NCI-H2107 (cell line): ENCODE measurements at places on chromosomes 1 and 21.

DNA sequence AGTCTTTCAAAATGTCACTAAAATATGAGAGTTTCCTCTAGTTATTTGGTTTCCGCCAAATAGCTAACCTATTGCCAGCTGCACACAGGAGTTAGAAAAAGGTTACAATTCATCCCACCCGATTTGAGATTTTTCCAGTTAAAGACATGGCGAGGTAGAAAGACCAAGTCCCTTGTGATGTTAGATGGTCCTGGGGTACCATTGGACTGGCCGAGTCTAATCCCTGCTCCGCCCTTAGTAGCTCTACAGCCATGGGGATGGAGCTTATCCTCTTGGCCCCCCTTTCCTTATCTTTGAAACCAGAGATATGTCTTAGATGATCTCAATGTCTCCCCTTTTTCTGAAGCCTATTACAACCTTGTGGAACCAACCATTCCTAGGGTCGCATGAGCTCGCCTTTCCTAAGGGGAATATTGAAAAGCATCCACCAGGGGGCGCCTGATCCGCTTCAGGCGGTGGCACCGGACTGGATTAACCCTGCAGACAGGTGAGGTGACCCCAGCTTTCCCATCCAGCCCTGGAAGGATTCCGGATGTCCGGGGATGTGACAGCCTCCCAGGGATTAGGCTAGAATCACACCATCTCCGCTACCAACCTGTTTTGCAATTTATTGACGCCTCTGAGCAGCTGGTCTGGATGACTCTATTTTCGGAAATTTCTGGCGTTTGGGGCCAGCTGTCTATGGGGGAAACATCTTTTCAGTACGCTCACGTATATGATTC, 68.3 kb upstream of the SIM2 start:
- DNase-seq, result peak; percentile 38

DNA sequence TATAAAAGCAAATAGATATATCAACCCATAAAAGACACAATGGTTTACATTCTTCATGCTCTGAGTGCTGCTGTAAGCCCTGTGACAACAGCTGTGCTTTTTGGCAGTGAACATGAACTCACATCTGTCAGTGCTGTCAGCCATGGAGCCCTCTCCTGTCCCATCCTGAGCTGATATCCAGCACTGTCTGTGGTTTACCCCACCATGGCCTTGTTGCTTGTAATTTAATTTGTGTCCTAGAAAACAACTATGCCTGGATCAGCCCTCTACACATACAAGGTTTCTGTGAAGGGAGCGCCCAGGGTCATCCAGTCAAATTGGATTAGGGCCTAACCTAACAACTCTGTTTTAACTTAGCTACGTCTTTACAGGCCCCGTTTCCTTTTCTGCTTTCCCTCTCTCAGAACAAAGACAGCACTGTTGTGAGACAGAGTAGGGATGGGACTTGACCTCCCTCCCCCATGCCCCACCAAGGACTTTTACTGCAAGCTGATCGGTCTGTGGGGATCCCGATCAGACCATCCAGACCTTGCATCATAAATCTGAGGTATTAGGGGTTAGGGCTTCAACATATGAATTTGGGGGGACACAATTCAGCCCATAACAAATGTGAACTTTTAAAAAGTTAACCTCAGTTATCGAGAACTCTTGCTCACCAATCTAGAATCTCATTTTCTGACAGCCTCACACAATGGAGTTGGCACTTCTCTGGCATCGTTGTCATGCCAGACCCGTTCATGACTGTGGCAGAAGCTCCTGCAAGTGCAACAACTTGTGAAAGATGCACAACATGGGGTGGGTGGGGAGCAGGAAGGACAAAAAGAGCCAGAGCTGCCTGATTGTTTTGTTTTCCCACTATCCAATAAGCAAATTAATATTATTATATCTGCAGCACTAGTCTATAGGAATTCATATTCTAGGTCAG, 16.4 kb upstream of the SLC44A3 start:
- DNase-seq, result no peak

DNA sequence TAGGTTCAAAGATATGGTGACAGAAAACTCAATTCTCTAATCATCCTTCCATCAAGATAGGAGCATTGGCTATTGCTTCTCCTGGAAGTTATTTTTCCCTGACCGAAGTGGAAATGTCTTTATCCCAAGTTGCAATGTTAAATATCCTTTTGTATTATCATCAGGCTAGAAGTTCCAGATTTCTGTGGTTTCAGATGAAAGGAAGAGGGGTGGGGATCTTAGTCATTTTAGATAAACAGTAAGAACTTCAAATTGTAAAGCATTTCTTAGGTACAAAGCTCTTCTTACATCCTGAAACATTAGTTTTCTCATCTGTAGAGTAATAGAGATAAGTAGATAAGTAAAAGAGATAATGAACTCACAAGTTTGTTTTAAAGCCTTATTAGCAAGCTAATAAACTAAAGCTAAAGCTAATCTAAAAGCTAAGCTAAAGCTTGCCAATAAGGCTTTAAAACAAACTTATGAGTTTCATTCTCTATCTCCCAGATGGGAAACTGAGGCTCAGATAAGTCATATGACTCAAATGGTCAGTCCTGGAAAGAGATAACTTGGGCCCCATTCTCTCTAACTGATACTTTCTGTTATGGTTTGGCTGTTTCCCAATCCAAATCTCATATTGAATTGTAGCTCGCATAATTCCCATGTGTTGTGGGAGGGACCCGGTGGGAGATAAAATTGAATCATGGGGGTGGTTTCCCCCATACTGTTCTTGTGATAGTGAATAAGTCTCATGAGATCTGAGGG, 99.2 kb upstream of the KCNK2 start:
- no peak for DNase-seq

- DNase-seq, result peak; percentile 22
Measured at GRCh38 chr1:157163273-157164127, 25.3 kb upstream of the ETV3 start.

GRCh38 chr1:55071477-55071876, 32.1 kb downstream of the PCSK9 start:
- peak; percentile 71 for DNase-seq

DNA sequence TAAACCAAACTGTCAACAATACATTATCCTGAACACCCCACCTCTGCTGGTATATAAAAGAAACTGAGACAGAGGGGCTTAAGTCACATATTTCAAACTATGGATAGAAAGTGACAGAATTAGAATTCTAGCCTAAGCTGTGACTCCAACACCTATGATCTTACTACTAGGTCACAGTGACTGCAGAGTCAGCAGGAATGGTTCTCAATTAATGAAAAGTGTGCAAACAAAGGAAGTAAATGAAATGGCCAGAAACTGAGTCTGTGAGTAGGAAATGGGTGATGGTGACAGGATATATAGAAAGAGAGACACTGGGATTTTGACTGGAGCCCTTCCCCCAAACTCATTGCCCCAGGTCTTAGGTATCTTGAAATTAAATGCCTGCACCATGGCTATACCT, 38.7 kb upstream of the SDC3 start:
- no peak for DNase-seq

DNA sequence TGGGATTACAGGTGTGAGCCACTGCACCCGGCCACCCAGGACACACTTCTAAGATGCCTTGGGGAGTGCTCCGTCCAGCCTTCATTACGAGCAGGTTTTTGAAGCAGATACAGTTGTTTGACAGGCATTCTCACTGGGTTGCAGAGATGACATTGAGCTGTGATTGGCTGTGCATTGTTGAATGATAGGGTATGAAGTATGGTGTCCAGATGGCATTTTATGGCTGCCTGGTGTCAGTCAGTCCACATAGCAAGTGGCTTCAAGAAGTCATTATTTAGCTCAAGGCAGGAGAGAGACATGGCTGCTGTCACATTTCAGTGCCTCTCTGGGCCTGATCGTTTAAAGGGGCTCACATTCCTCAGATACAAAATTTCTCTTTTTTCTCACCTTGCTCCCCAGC, 14.8 kb upstream of the PADI2 start:
- DNase-seq, result no peak

- no peak for DNase-seq
Measured at GRCh38 chr1:161071886-161072371, 2.2 kb upstream of the ARHGAP30 start.
